ENCODE measurements at places on chromosomes 2 and 18.

- DNase-seq = no peak
These were observed 180.5 kb upstream of the DTNA start for GRCh38 chr18:34529358-34530335.

DNA sequence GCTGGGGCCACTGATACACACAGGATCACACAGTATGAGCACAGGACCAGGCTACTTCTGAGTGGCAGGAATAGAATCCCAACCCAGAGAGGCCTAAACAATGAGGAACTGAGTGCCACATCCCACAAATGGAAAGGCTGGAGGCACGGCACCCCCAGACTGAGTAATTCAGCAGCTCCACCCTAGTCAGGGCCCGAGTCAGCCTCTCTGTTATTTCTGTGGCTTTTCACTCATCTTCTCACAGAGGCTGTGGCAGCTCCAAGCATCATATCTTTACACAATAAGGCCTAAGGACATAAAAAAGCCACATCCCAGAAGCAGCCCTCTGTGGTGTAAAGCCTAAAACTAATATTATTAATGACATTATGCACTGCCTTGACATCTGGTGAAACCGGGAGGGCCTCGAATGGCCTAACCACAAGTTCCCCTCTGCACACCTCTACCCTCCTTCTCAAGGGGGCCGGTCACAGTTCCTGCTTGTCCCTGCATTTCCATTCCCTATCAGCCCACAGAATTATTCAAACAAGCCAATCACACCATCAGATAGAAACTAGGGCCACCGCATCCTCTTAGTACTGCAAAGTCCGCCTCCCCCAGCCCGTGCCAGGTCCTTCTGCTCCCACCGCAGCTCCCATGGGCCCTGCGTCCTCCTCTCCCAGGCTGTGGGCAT is 12.5 kb upstream of the MAL start:
- no peak for DNase-seq

DNA sequence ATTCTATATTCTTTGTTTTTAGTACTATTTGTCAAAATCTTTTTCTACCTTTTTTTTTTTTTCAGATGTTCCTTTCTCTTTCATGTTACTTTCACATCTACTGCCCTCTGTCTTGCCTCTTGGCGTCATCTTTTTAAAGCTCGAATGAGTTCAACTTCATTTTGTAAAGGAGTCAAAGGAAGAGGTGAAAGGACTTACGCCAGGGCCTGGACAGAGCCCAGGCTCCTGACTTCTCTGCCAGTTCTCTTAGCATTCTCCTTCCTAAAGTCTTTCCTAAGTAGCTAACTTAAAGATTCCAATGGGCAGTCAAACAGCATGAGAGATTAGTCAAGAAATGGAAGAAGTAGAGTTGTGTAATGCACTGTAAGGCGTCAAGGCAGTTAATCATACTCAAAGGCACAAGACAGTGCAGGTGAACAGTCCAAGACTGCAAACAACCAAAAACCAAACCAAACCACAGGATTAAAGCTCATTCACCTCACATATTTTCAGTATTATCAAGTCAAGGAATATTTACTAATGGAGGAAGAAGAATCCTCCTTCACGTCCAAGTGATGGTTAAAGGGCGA is 301.7 kb downstream of the TCF4 start:
- DNase-seq = no peak

DNA sequence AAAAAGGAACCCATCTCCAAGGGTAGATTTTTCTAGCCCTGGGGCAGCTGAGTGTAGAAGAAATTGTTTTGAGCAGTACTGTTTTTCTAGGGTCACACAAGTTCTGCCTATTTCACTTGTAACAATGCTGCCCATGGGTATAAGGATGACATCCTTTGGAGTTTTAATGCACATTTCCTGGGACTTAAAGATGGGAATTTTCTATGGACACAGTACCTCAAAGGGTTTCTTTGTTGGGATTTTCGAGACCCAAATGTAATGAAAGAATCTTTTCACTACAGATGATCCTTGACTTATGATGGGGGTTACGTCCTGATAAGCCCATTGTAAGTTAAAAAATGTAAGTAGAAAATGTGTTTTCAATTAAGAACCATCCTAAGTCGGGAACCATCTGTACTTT is 31.8 kb downstream of the CDC42EP3 start:
- DNase-seq = no peak

DNA sequence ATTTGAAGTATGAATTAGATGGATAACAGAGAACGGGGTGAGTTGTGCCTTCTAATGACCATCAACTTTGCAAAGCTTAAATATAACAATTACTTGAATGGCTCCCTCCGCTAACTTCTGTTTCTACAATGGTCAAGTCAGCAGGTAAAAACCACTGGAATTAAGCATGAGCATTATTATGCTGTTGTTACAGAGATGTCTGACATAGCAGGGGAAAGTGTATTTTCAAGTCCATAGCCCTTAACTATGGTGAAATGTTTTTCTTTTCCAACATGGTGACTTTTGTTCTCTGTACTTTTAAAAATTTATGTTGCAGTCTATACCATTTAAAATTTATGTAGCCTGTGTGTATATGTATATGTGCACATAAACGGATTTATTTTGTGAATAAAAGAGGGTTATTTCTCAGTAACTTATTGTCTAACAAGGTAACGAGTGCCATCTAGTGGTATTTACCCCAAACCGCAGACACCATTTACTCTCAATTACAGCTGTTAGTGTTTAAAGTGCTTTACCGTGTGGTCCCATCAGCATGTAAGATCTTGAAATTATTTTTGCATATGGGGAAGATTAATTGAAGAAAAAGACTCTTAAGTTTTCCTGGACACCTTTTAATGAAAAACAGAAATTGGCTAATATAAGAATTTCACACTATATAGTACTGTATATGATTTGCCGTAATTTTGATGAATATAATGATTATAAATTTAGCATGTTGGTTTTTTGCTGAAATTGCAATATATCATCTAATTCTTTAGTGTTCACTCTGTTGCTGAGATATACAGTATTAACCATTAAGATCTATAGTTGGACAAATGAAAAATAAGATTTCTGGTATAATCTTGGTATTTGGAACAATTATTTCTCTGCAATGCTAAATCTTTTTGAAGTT is 78.2 kb downstream of the UBE2E3 start:
- no peak for DNase-seq

- peak; percentile 31 for DNase-seq
These were observed 10.4 kb upstream of the KCNE4 start for GRCh38 chr2:223041527-223042109.

DNA sequence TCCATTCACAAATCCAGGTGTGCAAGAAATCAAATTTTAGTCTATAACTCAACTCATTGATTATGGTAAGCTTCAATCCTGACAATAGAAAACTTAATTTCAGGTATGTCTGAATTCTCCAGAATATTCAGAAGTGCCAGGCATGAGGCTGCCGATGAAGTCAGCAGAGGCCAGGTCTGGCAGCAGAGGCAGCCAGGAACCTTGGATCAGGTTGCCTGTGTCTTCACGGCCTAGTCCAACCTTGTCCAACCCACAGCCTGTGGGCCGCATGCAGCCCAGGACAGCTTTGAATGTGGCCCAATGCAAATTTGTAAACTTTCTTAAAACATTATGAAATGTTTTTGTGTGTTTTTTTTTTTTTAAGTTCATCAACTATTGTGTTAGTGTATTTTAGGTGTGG is 46.9 kb upstream of the ASPRV1 start:
- DNase-seq = no peak

- DNase-seq = no peak
These were observed 9.6 kb upstream of the ALPK2 start for GRCh38 chr18:58638441-58638840.

GRCh38 chr2:207251022-207251421 is 85.3 kb upstream of the KLF7 start:
- no peak for DNase-seq

GRCh38 chr2:54194761-54195750 is 61.0 kb downstream of the TSPYL6 start:
- DNase-seq = no peak
